ENCODE measurements at places on chromosomes 3 and 15.

GRCh38 chr3:75781079-75781745 is 4.1 kb downstream of the ZNF717 start:
- DNase-seq = no peak

DNA sequence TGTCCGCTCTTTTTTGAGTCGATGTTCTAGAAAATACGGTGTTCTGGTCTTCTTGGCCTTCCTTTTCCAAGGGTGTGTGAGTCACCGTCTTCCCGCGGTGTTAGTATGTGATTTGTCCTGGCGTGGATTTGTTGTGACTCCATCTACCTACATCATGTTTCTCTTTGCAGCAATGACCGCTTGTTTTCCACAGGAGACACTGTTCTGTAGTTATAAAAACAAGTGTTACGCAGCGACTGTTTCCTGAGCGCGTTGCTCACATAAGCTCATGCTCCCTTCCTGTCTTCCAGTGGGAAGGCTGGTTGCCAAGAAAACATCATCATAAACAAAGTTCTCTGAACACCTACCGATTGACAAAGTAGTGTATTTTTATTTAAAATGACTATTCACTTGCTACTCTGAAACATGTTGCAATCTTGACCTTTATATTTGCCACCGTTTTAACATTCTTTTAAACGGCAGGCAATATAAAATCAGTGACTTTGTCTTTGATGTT is 19.0 kb downstream of the USP13 start:
- DNase-seq = no peak

- no peak for DNase-seq
These were observed 22.0 kb downstream of the ACAD11 start for GRCh38 chr3:132637590-132637989.

- no peak for DNase-seq
These were observed 201.1 kb upstream of the ADAMTS9 start for GRCh38 chr3:64888840-64889392.

- no peak for DNase-seq
These were observed 28.5 kb downstream of the PLAAT1 start for GRCh38 chr3:193269343-193270028.

DNA sequence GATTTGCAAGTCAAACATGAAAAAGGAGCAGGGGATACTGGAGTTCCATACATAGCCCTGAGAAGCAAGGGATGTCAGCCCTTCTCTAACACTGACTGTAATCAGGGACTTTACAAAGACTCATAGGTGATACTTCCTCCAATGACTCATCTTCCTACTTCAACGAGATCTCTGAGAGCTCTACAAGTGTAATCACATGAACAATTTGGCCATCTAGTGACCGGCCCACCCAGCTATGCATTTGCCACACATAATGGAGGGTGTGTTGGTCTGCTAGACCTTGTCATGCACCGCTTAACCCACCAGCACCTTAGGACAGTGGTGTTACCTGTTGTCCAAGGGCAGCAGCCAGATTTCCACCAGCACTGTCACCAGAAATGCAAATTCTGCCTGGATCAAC is 75.3 kb downstream of the NCEH1 start:
- no peak for DNase-seq

- DNase-seq = no peak
These were observed 18.9 kb downstream of the CD200 start for GRCh38 chr3:112351823-112352222.

GRCh38 chr3:5725801-5726200 is 538.3 kb downstream of the EDEM1 start:
- no peak for DNase-seq

DNA sequence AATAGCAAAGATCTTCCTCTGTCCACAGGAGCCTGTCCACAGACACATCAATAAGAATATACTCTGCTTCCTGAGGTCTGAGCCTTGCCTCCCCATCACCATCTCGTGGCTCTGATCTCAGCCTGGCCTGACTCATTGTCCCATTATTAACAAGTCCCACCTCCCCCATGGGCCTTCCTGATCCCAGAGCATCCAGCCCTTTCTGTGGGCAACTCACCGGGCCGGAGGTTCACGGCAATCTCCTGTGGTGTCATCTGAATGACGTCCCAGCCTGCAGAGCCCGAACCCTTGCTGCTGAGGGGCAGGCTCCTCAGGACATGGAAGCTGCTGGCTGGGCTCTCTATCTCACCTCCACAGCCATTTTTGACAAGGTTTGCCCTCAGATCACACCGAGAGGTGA is 28.1 kb downstream of the ITGB5 start:
- DNase-seq = no peak

- DNase-seq = no peak
These were observed 22.9 kb downstream of the MRAS start for GRCh38 chr3:138371070-138371965.

DNA sequence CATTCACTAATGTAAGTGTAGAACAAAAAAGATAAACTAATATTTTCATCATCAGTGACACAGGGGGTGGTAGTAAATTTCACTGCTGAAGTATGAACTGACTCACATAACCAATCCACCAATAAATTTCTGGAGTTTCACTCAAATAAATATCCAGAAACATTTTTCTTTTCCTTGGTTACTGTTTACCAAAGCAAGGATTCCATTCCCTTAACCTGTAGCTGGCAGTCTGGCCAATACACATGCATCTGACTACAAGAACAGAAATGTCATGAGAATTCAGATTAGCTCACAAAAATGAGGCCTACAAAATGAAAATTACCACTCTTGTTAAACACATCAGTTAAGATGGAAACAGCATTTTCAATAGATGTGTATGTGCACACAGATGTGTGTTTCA is 80.3 kb downstream of the STAG1 start:
- DNase-seq = no peak

GRCh38 chr3:38359038-38359437 is 12.5 kb downstream of the XYLB start:
- no peak for DNase-seq

DNA sequence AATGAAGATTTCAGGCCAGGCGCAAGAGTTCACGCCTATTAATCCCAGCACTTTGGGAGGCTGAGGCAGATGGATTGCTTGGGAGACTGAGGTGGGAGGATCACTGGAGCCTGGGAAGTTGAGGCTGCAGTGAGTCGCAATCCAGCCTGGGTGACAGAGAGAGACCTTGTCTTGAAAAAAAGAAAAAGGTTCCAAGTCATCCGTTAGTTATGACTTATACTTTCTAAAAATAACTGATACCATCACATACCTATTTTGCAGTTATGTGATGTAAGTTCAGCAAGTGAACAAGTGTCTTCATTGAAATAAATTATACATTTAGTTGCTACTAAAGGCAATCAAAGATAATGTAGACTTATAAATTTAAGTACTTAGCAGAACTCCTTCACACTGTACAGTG is 22.1 kb downstream of the CLPX start:
- no peak for DNase-seq

GRCh38 chr3:22199095-22199494 is 448.1 kb upstream of the ZNF385D start:
- no peak for DNase-seq

GRCh38 chr3:127730666-127731295 is 58.0 kb downstream of the ABTB1 start:
- no peak for DNase-seq

- no peak for DNase-seq
These were observed 6.2 kb downstream of the P2RY1 start for GRCh38 chr3:152841131-152841530.

DNA sequence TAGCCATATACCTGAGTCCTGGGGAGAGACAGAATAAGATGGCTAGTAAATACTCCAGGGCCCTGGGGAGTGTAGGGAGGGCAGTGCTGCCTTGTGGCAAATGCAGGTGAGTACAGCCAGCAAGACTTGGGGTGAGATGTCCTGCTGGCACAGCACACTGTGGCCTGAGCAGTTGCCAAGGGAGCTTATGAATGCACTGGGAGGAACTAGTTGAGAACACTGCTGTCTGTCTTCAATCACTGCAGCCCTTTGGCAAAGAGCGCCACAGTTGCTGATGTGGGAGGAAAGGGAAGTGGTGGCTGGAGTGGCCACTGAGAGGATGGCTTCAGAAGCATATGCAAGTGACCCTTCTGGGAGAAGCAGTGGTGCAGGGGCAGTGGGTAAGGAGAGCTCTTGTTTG is 264.6 kb downstream of the RORA start:
- DNase-seq = no peak

DNA sequence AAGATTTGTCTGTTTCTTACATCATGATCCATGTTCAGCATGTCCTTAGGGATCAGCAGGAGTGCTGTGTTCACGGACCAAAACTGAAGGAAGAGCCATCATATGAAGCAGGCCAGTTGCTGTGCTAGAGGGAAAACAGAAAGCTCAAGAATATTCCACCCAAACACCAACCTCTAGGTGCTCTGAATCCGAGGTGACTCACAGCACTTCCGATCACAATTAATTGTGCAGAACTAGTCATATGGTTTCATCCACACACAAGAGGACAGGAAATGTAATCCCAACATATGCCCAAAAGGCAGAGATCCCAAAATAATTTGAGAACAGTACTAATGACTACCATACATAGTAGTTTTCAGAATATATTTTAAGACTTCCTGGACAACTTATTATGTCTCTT is 257.9 kb upstream of the KCNH8 start:
- no peak for DNase-seq

GRCh38 chr3:20073683-20074082 is 33.4 kb downstream of the KAT2B start:
- DNase-seq = no peak

GRCh38 chr15:39413558-39413957 is 167.3 kb upstream of the THBS1 start:
- no peak for DNase-seq

GRCh38 chr3:174409086-174409743 is 449.9 kb upstream of the NAALADL2 start:
- DNase-seq = no peak
